ENCODE measurements at places on chromosomes 5 and 9.
A peak's percentile ranks its signal among the peaks of the same experiment; 100 is the strongest.

DNA sequence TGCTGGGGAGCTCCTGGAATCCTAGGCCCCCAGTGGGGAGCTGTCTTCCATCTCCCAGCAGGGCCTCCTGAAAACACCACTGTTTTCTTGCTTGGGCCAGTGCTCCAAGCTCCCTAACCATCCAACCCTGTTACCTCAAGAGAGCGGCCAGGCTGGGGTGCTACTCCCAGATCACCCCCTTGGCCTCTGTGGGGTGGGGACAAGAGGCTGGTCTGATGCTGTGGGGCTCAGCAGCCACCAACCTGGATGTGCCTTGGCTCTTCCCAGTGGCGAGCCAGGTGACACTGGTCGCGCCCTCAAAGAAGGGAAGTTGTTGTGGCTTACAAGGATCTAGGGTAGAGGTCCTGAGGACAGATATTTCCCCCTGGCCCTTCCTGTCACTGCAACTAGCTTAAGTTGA is 49.0 kb downstream of the SECISBP2 start:
- no peak for DNase-seq

- DNase-seq: no peak
Measured at GRCh38 chr5:60700416-60700757, 421 bp upstream of the DEPDC1B start.

DNA sequence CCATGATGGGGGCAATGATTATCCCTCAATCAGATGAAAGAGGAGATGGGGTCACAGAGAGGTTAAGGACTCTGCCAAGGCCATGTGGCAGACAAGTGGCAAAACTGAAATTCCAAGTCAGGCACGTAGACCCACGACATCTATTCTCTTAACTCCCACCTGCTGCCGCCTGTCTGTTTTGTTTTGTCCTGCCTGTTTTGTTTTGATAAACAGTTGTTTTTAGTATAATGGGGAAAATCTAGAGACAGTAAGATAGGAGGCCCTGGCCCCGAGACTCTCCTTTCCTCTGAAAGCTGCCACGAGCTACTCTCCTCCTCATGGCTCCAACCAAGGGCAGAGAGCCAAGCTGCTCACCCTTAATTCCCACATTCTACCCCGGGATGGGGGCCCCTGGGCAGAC is 4.9 kb downstream of the FSTL4 start:
- no peak for DNase-seq

DNA sequence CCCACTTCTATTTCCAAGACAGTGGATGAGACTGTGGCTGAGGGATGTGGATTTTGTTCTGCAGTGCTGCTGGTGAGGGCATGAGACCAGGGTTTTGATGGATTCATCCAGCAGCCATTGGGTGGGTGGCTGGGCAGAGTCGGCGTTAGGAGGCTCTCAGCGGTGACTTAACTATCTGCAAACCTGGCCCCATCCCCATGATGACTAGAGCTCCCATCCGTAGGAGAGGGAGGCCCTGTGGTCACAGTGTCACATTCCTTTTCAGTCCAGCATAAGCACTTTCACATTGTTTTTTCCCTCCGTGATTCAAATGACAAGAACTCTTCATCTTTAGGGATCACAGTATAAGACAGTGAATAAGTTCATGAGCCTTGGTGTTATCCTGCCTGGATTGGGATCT is 60.4 kb upstream of the SPRY4 start:
- peak; percentile 67 for DNase-seq

DNA sequence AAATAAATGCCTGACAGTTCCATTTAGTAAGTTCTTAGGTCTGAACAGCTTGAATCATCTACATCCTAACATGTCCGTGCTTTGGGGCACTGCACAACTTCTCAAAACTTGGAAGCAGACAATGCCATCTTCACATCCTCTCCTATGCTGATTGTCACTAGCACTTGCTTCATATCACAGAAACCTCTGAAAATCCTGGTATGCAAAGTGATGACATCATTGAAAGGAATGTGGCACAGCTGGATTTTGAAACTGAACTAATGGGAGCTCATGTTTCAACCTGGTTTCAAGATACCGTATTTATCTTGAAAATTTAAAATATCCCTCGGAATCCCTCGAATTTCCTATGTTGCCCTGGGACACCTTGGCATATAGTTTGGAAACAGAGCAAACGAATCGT is 490.2 kb upstream of the DAP start:
- no peak for DNase-seq

- no peak for DNase-seq
Measured at GRCh38 chr9:136231478-136232297, 13.9 kb downstream of the QSOX2 start.

- peak; percentile 25 for DNase-seq
Measured at GRCh38 chr9:100066539-100066938, 32.3 kb downstream of the ERP44 start.

DNA sequence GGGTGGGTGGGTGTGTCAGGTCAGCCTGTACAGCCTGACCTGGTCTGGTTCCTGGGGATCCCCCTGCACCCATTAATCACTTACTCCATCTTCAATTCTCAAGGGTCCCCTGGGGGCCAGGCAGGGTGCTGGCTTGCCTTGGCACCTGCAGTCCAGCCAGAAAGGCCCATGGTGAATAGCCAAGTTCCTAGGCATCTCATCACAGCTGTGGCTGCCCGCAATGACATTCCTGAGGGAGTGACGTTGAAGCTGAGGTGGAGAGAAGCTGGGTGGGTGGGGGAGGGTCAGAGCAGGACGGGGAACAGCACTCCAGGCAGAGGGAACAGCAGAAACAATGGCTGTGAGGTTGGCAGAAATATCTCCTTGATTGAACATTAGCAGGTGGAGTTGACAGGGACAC is 10.6 kb downstream of the HMCN2 start:
- DNase-seq: peak; percentile 11

- DNase-seq: no peak
Measured at GRCh38 chr5:37723162-37723961, 116.5 kb downstream of the GDNF start.

GRCh38 chr5:168897387-168898122 is 318.4 kb upstream of the PANK3 start:
- no peak for DNase-seq

DNA sequence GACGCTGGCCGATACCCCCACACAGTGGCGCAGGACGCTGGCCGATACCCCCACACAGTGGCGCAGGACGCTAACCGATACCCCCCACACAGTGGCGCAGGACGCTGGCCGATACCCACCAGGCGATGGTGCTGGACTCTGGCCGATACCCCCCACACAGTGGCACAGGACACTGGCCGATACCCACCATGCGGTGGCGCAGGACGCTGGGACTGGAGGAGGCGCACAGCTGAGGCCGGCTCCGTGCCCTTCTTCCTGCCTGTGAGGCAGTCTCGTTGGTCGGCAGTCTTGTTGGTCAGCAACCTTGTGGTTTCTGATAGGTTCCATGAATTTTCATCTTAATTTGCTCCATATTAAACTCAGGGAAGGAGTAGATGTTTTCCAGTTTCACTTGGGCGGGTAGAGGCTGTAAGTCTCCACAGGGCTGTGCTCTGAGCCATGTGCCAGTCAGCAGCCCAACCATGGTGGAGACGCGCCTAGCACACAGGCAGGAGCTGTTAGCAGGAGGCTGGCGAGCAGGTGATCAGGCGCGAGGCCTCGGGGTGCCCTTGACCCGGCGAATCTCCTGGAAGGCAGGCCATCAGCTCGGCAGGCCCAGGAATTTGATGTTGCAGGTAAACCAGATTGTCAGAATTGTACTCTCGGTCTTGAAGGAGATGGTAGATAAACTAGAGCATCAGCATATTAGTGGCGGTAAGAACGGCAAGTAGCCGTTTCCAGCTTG is 75.6 kb downstream of the EHMT1 start:
- no peak for DNase-seq

GRCh38 chr5:39302472-39302871 is 61.8 kb downstream of the C9 start:
- no peak for DNase-seq

DNA sequence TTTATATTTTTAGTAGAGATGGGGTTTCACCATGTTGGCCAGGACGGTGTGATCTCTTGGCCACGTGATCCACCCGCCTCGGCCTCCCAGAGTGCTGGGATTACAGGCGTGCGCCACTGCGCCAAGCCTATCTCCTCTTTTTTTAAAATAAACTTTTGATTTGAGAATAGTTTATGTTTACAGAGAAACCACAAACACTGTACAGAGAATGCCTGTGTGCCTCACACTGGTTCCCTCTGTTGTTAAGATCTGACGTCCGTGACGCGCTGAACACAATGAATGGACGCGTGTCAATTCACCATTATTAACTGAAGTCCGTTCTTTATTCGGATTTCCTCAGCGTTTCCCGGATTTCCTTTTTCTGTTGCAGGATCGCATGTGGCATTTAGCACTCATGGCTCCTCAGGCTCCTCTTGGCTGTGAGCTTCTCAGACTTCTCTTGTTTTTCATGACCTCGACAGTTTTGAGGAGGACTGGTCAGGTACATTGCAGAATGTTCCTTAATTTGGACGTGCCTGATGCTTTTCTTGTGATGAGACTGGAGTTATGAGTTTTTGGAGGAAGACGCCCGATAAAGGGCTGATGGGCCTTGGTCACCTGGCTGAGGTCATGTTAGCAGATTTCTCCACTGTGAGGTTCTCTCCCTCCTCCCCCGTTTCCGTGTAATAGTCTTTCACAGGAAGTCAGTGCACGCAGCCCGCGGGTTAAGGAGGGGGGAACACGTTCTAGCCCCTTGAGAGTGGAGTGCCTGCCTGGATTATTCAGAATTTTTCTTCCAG is 69.6 kb downstream of the ANKRD33B start:
- DNase-seq: no peak

- peak; percentile 87 for DNase-seq
Measured at GRCh38 chr5:32805971-32806638, 95.0 kb downstream of the NPR3 start.

- no peak for DNase-seq
Measured at GRCh38 chr9:135971892-135972291, 10.7 kb upstream of the UBAC1 start.

DNA sequence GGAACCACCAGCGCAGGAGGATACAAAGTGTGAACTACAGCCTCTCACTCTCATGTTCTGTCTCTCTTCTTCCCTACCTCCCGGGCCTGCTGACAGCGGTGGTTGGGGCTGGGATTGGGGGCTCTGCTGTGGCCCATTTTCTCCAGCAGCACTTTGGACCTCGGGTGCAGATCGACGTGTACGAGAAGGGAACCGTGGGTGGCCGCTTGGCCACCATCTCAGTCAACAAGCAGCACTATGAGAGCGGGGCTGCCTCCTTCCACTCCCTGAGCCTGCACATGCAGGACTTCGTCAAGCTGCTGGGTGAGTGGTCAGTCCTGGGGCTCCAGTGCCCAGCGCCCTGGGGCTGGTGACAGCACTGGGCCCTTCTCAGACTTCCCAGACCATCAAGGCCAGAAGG is 4.7 kb downstream of the PCYOX1L start:
- DNase-seq: no peak

DNA sequence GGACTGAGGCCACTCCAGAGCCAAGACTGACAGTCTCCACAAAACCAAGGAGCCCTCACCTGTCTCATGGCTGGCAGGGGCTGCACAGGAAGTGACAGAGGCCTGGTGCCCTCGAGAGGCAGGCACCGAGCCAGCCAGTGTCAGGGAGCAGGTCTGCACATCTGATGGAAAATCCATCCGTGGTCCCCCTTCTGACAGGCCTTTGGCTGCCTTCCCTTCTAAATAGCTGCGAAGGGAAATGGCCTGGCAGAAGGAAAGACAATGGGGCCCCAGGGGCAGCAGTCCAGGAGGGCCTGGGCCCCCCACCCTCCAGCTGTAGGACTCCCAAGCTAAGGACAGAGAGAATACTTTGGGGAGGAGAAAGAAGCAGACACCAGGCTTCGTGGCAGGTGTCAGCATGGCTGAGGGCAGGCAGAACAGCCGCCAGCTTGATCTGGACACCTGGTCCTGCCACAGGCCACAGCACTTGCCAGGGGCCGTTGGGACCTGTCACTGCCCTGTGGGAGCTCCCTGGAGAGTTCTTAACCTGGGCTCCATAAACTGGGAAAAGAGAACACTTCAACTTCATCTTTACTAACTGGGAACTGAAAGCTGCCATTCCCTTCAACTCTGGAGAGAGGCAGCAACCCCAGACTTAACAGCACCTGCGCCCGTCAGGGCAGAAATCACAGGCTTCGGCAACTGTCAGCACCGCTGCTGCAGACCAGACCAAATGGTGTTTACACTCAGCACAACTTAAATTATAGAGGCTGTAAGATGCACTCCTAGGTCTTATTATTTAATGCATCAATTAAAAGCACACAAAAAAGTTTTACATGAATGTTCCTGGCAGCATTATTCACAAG is 22.0 kb downstream of the ADAMTS2 start:
- no peak for DNase-seq

GRCh38 chr9:15785584-15785983 is 232.7 kb downstream of the CCDC171 start:
- no peak for DNase-seq

DNA sequence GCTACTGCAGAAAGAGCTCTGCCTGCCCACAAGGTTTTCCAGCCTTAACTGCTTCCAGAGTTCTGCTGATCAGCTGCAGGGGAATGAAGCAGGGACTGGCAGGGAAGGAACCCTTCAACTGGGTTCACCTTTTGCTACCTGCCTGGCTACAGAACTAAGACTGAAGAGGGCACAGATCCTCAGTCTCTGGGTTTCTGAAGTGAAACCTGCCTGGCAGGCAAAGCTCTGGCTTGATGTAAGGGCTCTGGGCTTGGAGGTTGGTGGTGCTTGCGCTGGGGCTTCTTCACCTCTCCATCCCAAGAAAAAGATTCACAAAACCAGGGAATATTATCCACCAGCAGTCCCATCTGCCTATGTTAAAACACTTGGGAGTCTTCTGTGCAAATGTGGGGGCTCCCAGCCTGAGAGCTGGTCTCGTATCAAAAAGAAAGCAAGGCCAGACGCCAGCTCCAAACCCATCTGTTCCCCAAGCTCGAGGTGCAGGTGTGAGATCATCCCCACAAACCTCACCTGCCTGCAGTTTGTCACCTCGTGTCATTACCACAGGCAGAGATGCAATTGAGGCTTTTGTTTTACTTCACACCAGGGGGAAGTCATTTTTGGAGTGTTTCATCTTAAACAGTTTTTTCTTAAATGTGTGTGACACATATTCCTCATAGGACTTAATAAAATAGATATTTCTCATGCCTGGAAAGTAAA is 58.3 kb downstream of the BNC2 start:
- no peak for DNase-seq

DNA sequence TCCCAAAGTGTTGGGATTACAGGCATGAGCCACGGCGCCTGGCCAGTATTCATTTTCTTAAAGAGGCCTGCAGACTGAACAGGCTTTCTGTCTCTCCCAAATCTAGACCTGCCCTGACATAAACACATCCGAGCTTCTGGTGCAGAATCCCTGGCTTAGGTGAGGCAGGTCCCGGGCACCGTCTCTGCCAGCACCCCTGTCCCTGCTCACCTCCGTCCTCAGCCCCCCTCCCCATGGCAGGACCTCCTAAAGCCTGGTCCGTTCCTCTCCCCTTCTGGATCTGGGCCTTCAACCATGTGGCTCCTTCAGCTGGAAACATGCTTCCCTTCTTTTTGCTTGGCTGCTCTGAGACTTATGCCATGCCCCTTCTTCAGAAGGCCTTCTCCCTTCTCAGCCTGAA is 22.7 kb upstream of the RXRA start:
- no peak for DNase-seq

DNA sequence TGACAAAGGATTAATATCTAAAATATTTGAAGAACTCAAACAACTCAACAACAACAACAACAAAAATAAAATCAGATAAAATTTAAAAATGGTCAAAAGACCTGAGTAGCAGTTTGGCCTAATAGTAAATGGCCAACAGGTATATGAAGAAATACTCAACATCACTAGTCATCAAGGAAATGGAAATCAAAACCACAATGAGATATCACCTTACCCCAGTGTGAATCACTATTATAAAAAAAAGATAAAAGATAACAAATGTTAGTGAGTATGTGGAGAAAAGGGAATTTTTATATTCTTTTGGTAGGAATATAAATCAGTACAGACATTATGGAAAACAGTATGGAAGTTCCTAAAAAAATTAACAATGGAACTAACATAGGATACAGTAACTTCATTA is 247.9 kb upstream of the TRPC7 start:
- no peak for DNase-seq

All from skeletal muscle cell (primary cell).